ENCODE measurements at places on chromosomes 12 and 14.
A peak's percentile ranks its signal among the peaks of the same experiment; 100 is the strongest.

DNA sequence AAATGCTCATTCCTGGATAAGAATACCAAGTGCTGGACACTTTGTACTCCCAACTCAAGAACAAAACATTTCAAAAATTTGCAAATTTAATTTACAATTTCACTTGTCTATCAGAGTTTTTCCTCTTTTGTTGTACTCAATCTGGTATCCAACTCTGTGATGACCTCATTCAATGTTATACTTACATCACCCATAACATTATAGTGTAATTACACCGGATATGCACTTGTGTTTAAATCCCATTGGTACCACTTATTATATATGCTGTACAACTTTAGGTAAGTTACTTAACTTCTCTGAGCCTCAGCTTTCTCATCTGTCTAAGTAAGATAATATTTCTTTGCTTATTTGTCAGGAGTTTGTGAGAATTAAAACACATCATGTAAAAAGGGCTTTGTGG lies 76.6 kb upstream of the KCNJ8 start:
- DNase-seq, result no peak

DNA sequence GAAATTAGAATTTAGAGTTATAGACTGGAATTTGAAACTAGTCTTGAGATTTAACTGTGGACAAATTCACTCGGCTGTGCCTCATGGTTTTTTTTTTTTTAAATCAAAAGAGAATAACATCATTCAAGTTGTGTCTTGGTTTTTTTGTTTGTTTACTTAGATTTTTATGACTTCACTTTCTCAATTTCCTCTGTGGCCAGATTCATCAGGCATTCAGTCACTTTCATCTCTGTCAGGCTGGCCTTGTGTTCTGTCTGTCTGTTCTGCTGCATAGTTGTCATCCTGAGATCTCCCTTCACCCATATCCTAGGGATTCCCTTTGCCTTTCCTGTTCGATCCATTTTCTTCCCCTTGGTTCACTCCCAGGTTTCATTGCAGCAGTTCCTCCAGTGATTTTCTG lies 10.0 kb downstream of the MARK3 start:
- no peak for DNase-seq

GRCh38 chr12:28991626-28992025 lies 157.5 kb upstream of the FAR2 start:
- DNase-seq, result no peak

GRCh38 chr12:108310489-108310888 lies 28.6 kb downstream of the CMKLR1 start:
- no peak for DNase-seq

GRCh38 chr14:77124345-77125280 lies 17.0 kb downstream of the ZDHHC22 start:
- DNase-seq, result no peak

- DNase-seq, result no peak
These were observed 19.0 kb upstream of the RAB3IP start for GRCh38 chr12:69719336-69720316.

DNA sequence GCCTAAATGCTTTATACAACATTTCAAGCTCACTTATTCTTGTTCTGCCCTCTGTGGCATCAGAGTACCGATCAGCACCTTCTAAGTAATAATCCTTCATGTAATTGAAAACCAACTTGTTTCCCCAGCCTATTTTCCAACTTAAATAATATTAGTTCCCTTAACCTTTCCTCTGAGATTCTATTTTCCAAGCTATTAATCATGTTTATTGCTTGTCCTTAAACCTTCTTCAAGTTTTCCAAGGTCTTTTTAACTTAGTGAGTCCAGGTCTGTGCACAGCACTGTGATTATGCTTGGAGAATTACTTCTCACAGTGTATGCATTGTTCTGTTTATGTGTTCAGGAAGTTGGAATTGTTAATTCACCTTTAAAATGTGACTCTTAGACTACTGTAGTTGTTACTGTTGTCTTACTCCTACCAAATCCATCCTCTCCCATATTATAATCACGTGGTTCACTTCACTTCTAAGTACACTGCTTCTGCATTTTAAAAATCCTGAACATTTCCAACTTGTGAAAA lies 1039.3 kb upstream of the FOXG1 start:
- no peak for DNase-seq

GRCh38 chr14:90521084-90521929 lies 124.5 kb downstream of the CALM1 start:
- peak; percentile 98 for DNase-seq

DNA sequence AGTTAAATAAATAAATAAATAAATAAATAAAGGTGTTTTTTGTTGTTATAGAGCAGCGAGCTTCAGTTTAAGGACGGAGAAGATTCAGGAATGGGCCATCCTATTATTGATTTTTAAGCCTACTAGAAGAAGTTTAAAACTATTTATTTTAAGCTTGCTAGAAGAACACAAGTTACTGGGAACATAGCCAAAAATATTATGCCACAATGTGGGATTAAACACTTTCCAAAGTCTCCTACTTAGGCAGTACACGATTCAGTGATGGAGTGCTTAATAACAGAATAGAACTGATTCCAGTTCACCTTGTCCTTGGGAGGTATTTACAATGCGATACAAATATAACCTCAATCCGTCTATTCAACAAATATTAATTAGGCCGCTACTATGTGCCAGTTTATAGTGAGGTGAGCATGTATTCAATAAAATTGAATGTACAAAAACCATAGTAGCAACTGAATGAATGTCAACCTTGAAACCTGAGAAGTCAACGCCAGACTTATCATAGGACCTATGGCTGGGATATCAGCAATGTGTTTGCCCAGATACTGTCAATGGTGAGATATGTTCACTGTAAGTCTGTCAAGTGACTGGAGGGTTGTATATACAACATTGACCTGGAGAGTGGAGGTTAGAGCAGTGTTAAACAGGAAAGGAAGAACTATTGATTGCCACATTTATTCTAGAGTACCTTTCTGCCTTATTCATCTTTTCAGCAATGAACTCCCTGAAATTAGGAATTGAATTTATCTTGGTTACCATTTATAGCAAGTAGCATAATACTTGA lies 486.4 kb downstream of the TMTC2 start:
- no peak for DNase-seq

DNA sequence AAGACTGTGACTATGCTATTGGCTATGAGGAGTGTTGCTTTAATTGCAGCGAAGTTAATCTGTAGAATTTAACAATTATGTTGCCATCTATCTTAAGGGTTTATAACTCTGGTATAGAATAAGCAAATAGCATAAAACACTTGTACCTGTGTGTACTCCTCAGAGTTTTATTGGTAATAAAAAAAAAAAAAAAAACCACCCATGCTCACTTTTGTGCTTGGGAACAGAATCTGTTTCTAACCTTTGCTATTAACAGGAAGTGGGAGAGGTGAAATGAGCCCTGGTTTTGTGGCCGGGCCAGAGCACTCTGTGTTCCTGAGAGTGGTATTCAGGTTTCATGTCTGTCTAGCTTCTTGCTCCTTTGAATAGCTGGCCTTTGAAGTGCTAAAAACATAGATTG lies 53.1 kb downstream of the PDE3A start:
- DNase-seq, result no peak

DNA sequence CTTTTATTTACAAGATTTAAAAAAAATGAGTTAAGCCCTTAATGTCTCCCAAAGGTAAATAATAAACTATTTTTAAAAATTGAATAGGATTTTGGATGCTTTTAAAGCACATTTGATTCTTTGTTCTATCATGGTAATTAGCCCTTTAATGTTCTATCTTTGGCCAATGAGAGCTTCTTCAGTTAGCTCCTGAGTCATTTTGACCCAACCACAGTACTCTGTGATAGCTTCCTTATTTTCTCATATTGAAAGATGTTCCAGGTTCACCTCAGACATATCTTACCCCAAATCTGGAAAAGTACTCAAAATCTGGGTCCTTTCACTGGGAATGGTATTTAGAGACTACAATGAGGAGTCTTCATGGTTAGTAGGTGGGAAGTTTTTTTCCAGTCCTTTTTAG lies 98.0 kb downstream of the MYRFL start:
- no peak for DNase-seq

DNA sequence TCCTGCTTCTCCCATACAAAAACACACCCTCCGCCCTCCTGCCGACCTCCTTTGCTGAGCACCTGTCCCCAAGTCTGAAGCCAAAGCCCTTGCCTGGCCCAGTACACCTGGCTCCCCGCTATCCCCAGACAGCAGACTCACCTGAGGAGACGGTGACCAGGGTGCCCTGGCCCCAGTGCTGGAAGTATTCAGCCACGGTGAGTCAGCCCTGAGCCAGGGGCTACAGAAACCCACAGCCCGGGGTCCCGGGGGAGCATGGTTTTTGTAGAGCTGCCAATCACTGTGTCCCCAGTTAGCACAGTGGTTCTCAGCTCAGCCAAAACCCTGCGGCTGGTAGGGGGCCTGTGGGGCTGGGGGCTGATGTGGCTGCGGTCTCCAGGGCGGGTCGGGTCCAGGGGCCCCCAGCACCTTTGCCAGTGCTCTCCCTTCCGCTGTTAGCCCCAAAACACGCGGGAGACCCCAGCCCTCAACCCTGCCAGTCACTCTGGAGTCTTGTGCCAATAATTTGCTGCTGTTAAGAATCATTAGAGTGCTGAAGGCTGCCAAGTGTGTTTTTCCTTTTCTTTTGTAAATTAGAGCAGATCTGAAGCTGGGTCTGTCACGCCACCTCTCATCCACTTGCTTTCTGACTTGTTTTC lies 339.0 kb downstream of the TMEM121 start:
- DNase-seq, result no peak

- no peak for DNase-seq
These were observed 102.0 kb downstream of the PIK3C2G start for GRCh38 chr12:18363321-18363720.

- no peak for DNase-seq
These were observed 127.7 kb downstream of the SNAPC1 start for GRCh38 chr14:61889914-61890351.

DNA sequence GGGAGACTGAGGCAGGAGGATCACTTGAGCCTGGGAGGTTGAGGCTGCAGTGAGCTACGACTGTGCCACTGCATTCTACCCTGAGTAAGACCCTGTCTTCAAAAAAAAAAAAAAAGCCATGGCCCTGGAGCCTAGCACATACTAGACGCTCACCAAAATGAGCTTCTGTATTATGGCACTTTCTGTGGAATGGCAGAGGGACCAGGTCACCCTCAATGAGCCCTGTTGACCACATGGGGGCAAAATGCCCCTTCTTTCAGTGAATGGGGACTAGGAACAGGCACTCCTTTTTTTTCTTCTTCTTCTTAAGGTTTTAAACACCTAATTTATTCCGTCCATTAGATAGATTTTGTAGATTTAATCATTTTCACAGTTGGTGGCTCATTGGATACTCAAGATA lies 50.5 kb downstream of the FAM222A start:
- no peak for DNase-seq

DNA sequence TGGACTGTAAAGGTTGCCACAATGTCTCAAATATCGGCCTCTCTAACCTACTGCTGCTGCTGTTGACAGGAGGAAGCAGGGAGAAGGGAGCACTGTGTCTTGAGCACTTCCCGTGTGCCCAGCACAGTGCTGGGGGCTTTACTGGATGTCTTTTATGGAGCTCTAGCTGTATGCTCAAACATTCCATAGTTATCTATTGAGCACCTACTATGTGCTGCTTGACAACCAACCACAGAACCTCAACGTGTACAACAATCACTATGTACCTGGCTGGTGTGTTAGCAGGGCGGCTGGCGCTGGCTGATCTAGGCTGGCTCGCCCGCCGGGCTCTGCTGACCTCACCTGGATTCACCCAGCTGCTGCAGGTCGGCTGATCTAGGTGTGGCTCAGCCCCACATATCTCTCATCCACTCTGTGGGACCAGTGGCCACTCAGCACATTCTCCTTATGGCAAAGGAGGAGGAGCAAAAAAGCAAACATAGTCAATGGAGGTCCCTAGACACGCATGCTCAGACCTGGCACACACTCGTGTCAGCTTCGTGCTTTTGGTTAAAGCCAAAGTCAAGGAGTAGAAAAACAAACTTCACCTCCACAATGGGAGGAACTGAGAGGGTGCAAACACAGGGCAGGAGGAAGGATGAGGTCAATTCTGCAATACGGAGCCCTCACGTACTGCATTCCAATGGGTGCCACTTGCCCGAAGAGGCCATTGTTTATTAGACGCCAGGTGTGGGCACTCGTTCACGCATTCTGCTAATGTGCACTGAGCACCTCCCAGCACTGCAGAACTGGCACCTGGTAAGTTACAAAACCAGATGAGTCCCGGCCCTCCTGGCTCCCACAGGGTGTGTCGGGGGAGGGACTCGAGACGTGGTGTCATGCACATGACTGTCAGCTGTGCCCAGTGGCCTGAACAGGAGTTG lies 147.2 kb downstream of the SCARB1 start:
- no peak for DNase-seq

DNA sequence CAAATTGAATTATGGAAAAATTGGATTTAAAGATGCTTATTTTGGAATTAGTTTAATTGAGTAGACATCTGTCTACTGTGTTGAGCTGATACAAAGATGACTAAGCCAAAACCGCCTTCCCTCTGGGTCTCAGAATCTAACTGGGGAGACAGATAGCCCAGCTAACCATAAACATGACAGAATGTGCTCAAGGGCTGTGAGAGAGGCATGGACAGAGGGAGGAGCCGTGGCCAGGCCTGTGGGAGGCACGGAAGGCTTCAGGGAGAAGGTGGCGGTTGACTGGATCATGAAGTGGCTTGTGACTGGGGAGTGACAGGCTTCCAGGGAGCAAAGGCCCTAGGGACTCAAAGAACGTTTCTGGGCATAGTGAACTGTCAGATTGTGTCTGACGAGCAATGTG lies 74.6 kb downstream of the DACT1 start:
- peak; percentile 54 for DNase-seq

- DNase-seq, result no peak
These were observed 912.8 kb downstream of the GALC start for GRCh38 chr14:87080146-87080545.

GRCh38 chr12:24113701-24114100 lies 164.2 kb upstream of the SOX5 start:
- no peak for DNase-seq

GRCh38 chr14:39432619-39433451 lies 602 bp upstream of the FBXO33 start:
- peak; percentile 90 for DNase-seq

DNA sequence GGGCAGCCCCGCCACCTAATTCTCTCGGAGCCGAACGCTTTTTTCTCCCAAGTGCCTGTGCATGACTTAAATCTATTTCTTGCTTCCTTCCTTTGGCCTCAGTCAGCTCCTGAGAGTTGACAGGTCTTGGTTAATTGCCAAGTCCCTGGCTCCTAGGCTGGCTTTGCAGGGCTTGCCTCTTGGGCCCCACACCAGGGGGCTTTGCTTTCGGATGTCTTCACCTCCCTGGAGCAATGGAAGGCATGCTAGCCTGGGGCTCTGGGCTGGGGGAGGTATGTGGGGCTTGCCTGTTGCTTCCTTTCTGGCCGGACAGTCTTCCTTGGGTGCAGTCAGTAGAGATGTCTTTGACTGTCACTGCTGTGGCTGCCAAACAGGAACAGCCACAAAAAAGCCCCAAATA lies 2.2 kb upstream of the KRT80 start:
- no peak for DNase-seq

GRCh38 chr12:88375306-88376305 lies 204.7 kb downstream of the KITLG start:
- no peak for DNase-seq

- DNase-seq, result no peak
These were observed 2.4 kb upstream of the MLEC start for GRCh38 chr12:120684523-120684932.

- DNase-seq, result no peak
These were observed 33.2 kb downstream of the ETNK1 start for GRCh38 chr12:22658214-22658613.
